Natural killer cell treated with Interleukin-12 subunit alpha and Interleukin-12 subunit beta and Interleukin-15 and Interleukin-18, amount 100 ng/mL, for 72 hours (primary cell): ENCODE measurements at places on chromosomes 13 and 19. TPM values are rescaled to one million over a fixed set of nuclear protein-coding genes. Genes with fewer than 3 reads are reported as not detected.

Gene PPP1R15A
- 74.1 TPM for total RNA-seq

Gene FBL
- total RNA-seq, result 304 TPM

Gene KEAP1
- total RNA-seq, result 118 TPM

Gene EFNA2
- total RNA-seq, result not detected

Gene TMEM221
- total RNA-seq, result not detected

Gene OR7C1
- total RNA-seq, result not detected

Gene ZNF225
- total RNA-seq, result 4.7 TPM

Gene FUT1
- not detected for total RNA-seq

Gene CLDN10
- total RNA-seq, result not detected
